ENCODE measurements at places on chromosomes 12 and 14. TPM values are rescaled to one million over a fixed set of nuclear protein-coding genes. Genes with fewer than 3 reads are reported as not detected.

The GLS2 gene
- 1.8 TPM for total RNA-seq

The C12orf50 gene
- 0.10 TPM for total RNA-seq

The SLC25A21 gene
- not detected for total RNA-seq

The KCNH3 gene
- total RNA-seq: 2.4 TPM

The EMP1 gene
- total RNA-seq: 35.6 TPM

The MYG1 gene
- total RNA-seq: 59.3 TPM

The PTHLH gene
- not detected for total RNA-seq

The ZCCHC8 gene
- 39.5 TPM for total RNA-seq

The CLEC1A gene
- total RNA-seq: not detected

The PPM1H gene
- total RNA-seq: not detected

The ZNF268 gene
- 20.8 TPM for total RNA-seq

The PAPLN gene
- total RNA-seq: 0.23 TPM

The MRPL42 gene
- total RNA-seq: 57.2 TPM

The SMOC1 gene
- total RNA-seq: not detected

The MGAT4C gene
- total RNA-seq: not detected

The CHGA gene
- total RNA-seq: not detected

The GPD1 gene
- 0.24 TPM for total RNA-seq

The ARHGDIB gene
- total RNA-seq: 1,400 TPM

The TRIM9 gene
- total RNA-seq: 0.30 TPM

The IFNG-AS1 gene
- 0.65 TPM for total RNA-seq

The KRT82 gene
- not detected for total RNA-seq

The SNRPF gene
- total RNA-seq: 36.2 TPM

The KIF5A gene
- total RNA-seq: 0.71 TPM

The TSPAN19 gene
- total RNA-seq: not detected

The GALNT6 gene
- 15.4 TPM for total RNA-seq

The TMEM106C gene
- 97.7 TPM for total RNA-seq

The LBHD2 gene
- total RNA-seq: not detected

The DBX2 gene
- not detected for total RNA-seq

The IQSEC3 gene
- 1.1 TPM for total RNA-seq

The STYK1 gene
- 0.34 TPM for total RNA-seq

The LRTM2 gene
- not detected for total RNA-seq

The CEBPE gene
- 1.0 TPM for total RNA-seq

The USP5 gene
- 115 TPM for total RNA-seq

The MCRS1 gene
- 73.9 TPM for total RNA-seq

The TEX52 gene
- total RNA-seq: not detected

The ASB2 gene
- 24.2 TPM for total RNA-seq

The TMEM30B gene
- total RNA-seq: 0.39 TPM

The BBOF1 gene
- total RNA-seq: 0.67 TPM

The PLA2G1B gene
- total RNA-seq: not detected
